Endothelial cell (in vitro differentiated cells): ENCODE measurements at places on chromosomes 11 and 22.
A peak's percentile ranks its signal among the peaks of the same experiment; 100 is the strongest.

DNA sequence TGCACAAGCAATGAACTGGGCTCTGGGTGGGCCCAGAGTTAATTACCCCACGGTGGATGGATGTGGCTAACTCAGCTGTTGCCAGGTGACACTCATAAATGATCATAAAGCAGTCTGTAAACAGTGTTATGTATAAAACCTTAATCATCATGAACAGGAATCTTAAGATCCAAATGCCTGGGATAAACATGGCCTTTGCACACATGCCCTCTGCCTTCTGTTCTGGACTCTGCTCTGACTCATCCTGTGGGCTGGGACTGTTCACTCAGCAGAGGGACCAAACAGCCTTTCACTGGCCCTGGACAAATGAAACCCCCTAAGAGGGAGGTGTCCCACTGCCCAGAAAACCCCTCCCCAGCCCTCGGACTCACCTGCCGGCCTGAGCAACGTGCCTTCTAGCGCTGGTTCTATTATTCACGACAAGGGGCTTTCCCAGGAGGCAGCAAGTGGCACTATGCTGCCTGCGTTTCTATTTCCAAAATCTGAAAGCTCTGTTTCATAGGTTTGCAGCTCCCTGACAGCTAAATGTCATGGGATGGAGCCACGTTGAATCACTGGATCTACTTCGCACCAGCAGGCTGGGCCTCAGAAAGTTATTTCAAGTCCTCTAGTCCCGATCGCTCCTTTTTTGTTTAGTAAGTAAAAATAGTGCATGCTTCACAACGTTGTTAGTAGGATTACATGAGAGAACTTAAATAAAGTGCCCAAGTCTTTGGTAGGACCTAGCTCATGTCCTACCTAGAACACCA lies 53.0 kb downstream of the LARGE1 start:
- H3K27ac ChIP-seq = no peak overlapping the region
- H3K4me3 ChIP-seq = no peak overlapping the region
- peaks cover under 1% of the 10 kb centered on the region for H3K4me1 ChIP-seq
- no peak for DNase-seq
- H3K36me3 ChIP-seq = no peaks in the 10 kb centered on the region

DNA sequence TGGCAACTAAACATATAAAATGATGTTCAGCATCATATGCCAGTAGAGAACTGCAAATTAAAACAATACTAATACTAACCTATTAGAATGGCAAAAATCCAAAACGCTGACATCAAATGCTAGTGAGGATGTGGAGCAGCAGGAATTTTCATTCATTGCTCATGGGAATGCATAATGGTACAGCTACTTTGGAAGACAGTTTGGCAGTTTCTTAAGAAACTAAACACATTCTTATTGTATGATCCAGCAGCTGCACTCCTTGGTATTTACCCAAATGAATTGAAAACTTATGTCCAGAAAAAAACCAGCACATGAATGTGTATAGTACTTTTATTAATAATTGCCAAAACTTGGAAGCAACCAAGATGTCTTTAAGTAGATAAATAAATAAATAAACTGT lies 258.0 kb downstream of the TENM4 start:
- H3K27ac ChIP-seq = no peak overlapping the region
- H3K4me1 ChIP-seq = peaks cover 5% of the 10 kb centered on the region
- no peaks in the 10 kb centered on the region for H3K36me3 ChIP-seq
- no peak overlapping the region for H3K4me3 ChIP-seq

DNA sequence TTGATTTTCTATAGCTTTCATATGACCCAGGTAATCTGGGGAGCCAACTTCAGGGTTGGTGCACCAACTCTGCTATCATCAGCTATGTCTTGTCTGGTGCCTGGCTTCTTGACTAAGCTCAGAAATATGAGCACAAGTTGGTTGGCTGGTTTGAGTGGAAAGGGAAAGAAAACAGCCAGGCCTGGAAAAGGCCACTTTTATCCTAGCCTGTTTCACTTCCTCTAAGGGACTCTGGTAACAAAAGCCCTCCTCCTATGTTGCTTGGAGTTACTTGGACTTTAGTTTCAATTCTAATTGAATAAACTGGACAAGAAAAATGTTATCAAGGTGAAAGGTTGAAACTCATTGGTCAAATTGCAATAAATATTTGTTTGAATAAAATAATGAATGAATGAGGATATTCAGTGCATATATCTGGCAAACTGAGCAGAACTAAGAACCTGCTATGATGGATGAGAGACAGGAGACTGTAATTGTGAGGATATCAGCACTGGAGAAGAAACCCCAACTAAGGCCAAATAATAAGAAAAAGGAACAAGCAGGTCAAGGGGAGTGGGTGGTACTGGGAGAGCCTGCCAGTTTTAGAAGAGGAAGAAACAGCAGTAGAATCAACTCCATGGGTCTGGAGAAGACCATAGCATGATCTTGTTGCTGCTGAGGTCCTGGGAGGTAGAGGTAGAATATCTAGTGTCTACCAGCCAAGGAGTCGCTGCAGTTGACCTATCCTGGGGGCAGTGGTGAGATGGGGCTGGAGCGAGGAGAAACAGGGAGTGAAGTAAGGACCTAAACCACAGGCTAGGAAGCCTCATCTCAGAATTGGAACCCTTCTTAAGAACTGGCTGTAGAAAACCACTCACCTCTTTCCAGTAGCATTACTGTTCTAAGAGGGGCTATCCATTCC lies 8.2 kb downstream of the ROBO4 start:
- no peak for DNase-seq
- no peak overlapping the region for H3K4me3 ChIP-seq
- no peak overlapping the region for H3K27ac ChIP-seq
- H3K27me3 ChIP-seq = peaks cover 1% of the 10 kb centered on the region
- H3K4me1 ChIP-seq = peaks cover 27% of the 10 kb centered on the region
- peaks cover 37% of the 10 kb centered on the region for H3K36me3 ChIP-seq

GRCh38 chr22:38612217-38613006 lies 42.4 kb upstream of the DMC1 start:
- no peaks in the 10 kb centered on the region for H3K4me1 ChIP-seq
- no peak for DNase-seq
- H3K27me3 ChIP-seq = peaks cover 6% of the 10 kb centered on the region
- no peak overlapping the region for H3K27ac ChIP-seq
- H3K4me3 ChIP-seq = no peak overlapping the region
- H3K36me3 ChIP-seq = peaks cover 7% of the 10 kb centered on the region

GRCh38 chr22:43782448-43782847 lies 29.7 kb downstream of the EFCAB6 start:
- no peak for DNase-seq
- H3K4me3 ChIP-seq = no peak overlapping the region

DNA sequence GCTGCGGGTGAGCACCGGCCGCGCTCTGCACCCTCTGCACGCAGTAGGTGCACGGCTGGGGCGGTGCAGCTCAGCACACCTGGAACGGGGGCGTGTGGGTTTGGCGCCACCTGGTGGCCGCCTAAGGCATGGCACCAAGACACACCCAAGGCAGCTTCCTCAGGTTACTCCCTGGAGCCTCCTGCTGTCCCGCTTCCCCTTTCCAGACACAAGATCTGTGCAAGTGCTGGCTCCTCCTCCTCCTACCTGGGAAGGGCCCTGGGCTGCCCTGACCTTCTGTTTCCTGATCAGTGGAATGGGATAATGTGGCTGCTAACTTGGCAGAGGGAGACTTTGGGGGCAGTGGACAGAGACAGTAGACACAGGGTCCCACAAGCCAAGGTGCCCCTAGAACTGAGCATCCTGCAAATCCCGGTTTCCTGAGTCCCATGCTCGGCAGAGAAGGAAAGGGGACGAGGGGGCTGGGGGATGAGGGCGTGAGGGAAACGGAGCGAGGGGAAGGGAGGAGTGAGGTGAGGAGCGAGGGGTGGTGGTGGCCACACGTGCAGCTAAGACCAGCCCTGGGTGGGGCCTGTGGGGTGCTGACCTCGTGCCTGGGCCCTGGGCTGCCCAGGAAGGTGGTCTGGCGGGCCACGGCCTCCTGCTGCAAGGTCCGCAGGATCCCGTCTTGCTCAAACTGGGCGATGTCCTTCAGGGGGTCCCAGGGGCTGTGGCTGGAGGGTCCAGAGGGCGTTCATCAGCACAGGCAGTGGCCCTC lies 34.8 kb upstream of the CARS1 start:
- peak; percentile 73 for DNase-seq
- no peak overlapping the region for H3K27ac ChIP-seq
- no peak overlapping the region for H3K4me3 ChIP-seq
- peaks cover 16% of the 10 kb centered on the region for H3K36me3 ChIP-seq
- peaks cover 12% of the 10 kb centered on the region for H3K4me1 ChIP-seq
- peaks cover 7% of the 10 kb centered on the region for H3K27me3 ChIP-seq

GRCh38 chr11:17386331-17387084 lies 2.0 kb downstream of the KCNJ11 start:
- H3K27ac ChIP-seq = no peak overlapping the region
- no peaks in the 10 kb centered on the region for H3K36me3 ChIP-seq
- H3K27me3 ChIP-seq = peaks cover 19% of the 10 kb centered on the region
- H3K4me1 ChIP-seq = no peaks in the 10 kb centered on the region

GRCh38 chr22:42299586-42300258 lies 29.3 kb upstream of the TCF20 start:
- H3K27ac ChIP-seq = no peak overlapping the region
- H3K4me1 ChIP-seq = peaks cover 18% of the 10 kb centered on the region
- peaks cover 14% of the 10 kb centered on the region for H3K27me3 ChIP-seq
- H3K36me3 ChIP-seq = no peaks in the 10 kb centered on the region
- H3K4me3 ChIP-seq = no peak overlapping the region
- DNase-seq = no peak

GRCh38 chr22:30386608-30386959 lies 627 bp downstream of the RNF215 start:
- peak overlapping the region; percentile 91 for H3K4me3 ChIP-seq
- H3K27ac ChIP-seq = no peak overlapping the region
- peaks cover 7% of the 10 kb centered on the region for H3K4me1 ChIP-seq
- H3K36me3 ChIP-seq = peaks cover 4% of the 10 kb centered on the region

- peaks cover 8% of the 10 kb centered on the region for H3K4me1 ChIP-seq
- no peak for DNase-seq
- no peak overlapping the region for H3K4me3 ChIP-seq
- H3K36me3 ChIP-seq = no peaks in the 10 kb centered on the region
Measured at GRCh38 chr11:130854483-130854882, 61.8 kb downstream of the SNX19 start.

GRCh38 chr22:39252461-39253434 lies 8.0 kb upstream of the PDGFB start:
- H3K27me3 ChIP-seq = no peaks in the 10 kb centered on the region
- no peaks in the 10 kb centered on the region for H3K36me3 ChIP-seq
- H3K4me3 ChIP-seq = no peak overlapping the region
- DNase-seq = no peak
- H3K4me1 ChIP-seq = peaks cover 52% of the 10 kb centered on the region

- H3K27me3 ChIP-seq = no peaks in the 10 kb centered on the region
- DNase-seq = no peak
- no peak overlapping the region for H3K4me3 ChIP-seq
- no peaks in the 10 kb centered on the region for H3K4me1 ChIP-seq
- H3K27ac ChIP-seq = no peak overlapping the region
Measured at GRCh38 chr11:29320196-29320595, 696.6 kb downstream of the KCNA4 start.

- no peak overlapping the region for H3K4me3 ChIP-seq
- peaks cover 18% of the 10 kb centered on the region for H3K4me1 ChIP-seq
- no peaks in the 10 kb centered on the region for H3K36me3 ChIP-seq
- H3K27ac ChIP-seq = no peak overlapping the region
- H3K27me3 ChIP-seq = peaks cover 5% of the 10 kb centered on the region
- no peak for DNase-seq
Measured at GRCh38 chr22:24775769-24776492, 1.4 kb upstream of the PIWIL3 start.

DNA sequence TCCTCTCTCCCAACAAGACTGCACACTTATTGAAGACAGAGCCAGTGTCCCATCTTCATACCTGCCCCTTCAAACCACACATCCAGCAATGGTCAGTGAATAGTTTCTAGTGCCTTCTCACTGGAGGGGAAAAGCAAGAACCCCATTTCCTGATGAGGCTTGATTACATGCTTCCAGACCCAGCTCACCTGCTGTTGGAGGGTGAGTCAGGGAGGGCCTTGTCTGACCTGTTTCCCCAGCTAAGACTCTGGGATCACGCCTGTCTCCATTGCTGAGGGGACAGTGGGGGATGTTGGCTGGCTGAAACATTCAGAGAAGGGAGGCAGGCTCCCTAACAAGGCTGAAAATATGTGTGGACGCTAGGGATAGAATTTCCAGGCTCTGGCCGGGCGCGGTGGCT lies 27.5 kb upstream of the ZDHHC13 start:
- H3K27ac ChIP-seq = no peak overlapping the region
- H3K4me1 ChIP-seq = peaks cover 20% of the 10 kb centered on the region
- no peak overlapping the region for H3K4me3 ChIP-seq

DNA sequence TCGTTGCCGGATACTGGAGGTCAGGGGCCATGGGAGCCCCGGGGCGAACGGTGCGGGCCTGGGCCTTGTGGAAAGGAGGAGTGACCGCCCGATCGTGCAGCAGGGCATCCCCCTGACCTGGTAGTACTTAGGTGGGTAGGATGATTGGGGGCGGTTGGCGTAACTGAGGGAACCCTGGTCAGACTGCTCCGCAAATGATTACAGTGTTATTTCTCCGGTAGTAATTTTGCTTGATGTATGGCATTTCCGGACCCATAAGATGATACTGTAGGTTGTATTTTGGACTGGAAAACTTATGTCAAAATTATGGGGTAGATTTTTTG lies 762 bp downstream of the MTMR3 start:
- H3K27ac ChIP-seq = peak overlapping the region; percentile 87
- H3K4me3 ChIP-seq = peak overlapping the region; percentile 98
- DNase-seq = no peak

DNA sequence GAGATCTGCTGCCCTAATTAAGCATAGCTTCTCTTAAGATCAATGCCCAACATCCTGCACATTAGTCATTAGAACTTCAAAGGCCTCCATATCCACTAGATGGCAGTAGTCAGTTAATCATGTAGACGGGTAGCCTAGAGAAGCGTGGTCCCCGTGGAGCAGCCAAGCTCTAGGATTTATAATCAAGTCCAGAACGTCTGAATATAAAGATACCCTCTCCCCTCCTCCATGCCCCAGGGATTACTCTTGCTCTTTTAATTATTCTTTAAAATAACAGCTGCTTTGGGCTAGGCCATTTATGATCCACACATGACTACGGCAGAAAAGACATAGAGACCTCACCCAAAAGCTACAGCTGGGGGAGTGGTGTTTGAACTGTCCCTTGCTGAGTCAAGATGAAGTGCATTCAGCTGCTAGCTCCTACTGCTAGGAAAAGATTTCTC lies 327.6 kb upstream of the PLET1 start:
- H3K36me3 ChIP-seq = no peaks in the 10 kb centered on the region
- no peaks in the 10 kb centered on the region for H3K27me3 ChIP-seq
- no peaks in the 10 kb centered on the region for H3K4me1 ChIP-seq
- peak; percentile 51 for DNase-seq
